ENCODE measurements at places on chromosomes 11 and 22. TPM values are rescaled to one million over a fixed set of nuclear protein-coding genes. Genes with fewer than 3 reads are reported as not detected.

SMIM38 gene
- total RNA-seq, result not detected

DNA sequence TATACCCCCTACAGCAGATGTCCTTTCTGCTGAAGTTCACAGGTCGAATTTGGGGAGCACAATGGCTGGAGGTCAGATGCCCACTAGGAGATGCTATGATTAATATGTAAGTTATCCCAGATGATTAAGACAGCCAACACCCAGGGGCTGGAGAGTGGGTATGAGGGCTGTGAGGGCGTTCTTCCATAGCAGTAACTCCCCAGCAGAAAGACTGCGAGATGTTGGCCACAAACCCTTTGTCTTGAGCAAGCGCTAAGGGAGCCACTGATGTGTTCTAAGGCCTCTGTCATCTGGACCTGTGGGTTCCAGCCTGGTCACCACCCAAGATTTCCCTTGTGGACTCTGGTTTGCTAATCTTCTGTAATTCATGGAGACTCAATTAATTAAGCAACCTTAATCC lies 77.6 kb downstream of the BMAL1 start:
- DNase-seq, result no peak

- no peak for DNase-seq
These were observed 98.2 kb upstream of the IGLL5 start for GRCh38 chr22:22789233-22789921.

DNA sequence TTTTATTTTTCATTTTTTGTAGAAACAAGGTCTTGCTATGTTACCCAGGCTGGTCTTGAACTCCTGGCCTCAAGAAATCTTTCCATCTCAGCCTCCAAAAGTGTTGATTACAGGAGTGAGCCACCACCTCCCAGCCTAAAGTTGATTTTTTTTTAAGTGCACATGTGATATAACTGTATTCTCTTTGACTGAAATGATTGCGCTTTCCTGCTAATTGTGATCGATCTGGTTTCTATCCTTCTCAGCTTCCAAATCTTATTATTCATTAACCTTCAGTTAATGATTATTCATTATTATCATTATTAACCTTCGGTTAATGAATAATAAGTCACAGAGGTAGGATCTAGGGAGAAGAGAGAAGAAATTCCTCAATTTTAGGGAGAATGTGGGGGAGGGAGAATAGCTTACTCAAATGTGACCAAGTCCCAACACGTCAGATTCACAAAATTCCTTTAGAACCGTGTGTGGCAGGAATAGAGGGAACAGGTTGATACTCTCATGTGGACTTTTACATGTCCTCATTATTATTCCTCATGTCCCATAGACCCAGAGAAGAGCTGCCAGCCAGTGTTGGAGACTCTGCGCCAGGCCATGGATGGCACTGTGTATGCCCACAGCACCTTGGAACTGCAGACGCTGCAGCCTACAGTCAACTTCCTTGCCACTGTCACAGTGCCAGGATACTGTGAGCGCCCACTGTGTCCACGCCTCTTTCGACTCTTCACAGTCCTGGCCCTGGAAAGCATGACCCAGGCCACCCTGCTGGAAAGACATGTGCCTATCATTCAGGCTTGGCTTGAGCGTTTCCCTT lies 47.1 kb downstream of the RRP8 start:
- no peak for DNase-seq

- no peak for DNase-seq
These were observed 86.7 kb downstream of the APOL5 start for GRCh38 chr22:35804421-35804820.

KCNC1 gene
- total RNA-seq, result 0.26 TPM

- peak; percentile 37 for DNase-seq
These were observed 67.4 kb downstream of the TP53I11 start for GRCh38 chr11:44883277-44883676.

GRCh38 chr11:557328-558132 lies 3.0 kb downstream of the LMNTD2 start:
- DNase-seq, result no peak

APOL1 gene
- 313 TPM for total RNA-seq

DNA sequence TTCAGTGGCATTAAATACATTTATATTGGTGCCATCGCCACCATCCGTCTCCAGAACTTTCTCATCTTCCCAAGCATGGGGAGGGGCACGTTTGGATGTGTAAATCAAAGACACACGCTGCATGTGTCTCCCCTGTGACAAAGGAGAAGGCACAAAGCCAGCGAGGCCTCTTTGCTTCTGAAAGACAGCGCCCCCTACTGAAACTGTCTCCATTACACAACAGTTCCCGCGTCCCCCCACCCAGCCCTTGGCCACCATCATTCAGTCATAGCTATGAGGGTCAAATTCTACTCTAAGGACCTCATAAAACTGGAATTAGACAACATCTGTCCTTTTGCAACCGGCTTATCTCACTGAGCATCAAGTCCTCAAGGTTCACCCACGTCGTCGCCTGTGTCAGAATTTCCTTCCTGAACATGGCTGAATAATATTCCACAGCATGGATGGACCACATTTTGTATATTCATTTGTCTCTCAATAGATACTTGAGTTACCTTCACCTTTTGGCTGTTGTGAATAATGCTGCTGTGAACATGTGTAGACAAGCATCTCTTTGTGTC lies 64.8 kb downstream of the IGF2 start:
- no peak for DNase-seq

GRCh38 chr11:60251485-60252212 lies 8.7 kb upstream of the MS4A4E start:
- DNase-seq, result peak; percentile 13

DNA sequence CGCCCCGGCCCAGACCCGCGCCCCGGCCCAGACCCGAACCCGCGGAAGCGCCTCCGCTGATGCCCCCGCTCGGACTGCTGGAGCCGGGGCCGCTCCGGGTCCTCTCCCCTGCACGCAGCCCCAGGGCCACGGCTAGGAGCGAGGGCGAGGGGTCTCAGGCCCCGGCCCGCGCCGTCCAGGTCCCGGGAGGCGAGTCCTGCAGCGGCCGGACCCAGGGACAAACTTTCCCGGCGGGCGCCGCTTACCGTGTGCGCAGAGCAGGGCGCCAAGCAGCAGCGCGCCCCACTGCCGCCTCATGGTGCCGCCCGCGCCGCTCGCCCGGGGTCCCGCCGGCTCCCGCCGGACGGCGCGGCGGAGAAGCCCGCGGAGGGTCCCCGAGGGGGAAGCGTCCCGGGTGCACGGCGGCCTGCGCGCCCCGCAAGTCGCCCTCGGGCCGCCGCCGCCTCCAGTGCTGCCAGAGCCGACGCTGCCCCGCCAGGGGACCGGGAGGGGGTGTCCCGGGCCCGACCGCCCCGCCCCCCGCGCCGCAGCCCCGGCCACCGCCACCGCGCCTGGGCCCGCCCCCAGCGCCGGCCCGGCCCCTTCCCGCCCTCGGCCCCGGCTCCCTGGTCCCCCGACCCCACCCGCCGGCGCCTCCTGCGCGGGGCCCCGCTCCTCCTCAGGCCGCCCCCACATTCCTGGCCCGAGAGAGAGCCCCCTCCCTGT lies at the start of gene LRP4:
LRP4 (minus strand) TSS at position 468 of the 705 bp plus-strand sequence; CDS start at position 297, 171 bp downstream.
- DNase-seq, result peak; percentile 66

- no peak for DNase-seq
These were observed at the start of gene MUC6 for GRCh38 chr11:1036303-1036923. TSS of gene MUC6 (minus strand) at chr11:1036718. CDS start at chr11:1036655, 63 bp downstream.

GRCh38 chr11:113531575-113532451 lies 56.6 kb upstream of the DRD2 start:
- no peak for DNase-seq

OR51I1 gene
- not detected for total RNA-seq

GRCh38 chr22:24156141-24156912 lies 25.0 kb upstream of the SUSD2 start:
- DNase-seq, result peak; percentile 29

NNMT gene
- total RNA-seq, result 52.7 TPM

DNA sequence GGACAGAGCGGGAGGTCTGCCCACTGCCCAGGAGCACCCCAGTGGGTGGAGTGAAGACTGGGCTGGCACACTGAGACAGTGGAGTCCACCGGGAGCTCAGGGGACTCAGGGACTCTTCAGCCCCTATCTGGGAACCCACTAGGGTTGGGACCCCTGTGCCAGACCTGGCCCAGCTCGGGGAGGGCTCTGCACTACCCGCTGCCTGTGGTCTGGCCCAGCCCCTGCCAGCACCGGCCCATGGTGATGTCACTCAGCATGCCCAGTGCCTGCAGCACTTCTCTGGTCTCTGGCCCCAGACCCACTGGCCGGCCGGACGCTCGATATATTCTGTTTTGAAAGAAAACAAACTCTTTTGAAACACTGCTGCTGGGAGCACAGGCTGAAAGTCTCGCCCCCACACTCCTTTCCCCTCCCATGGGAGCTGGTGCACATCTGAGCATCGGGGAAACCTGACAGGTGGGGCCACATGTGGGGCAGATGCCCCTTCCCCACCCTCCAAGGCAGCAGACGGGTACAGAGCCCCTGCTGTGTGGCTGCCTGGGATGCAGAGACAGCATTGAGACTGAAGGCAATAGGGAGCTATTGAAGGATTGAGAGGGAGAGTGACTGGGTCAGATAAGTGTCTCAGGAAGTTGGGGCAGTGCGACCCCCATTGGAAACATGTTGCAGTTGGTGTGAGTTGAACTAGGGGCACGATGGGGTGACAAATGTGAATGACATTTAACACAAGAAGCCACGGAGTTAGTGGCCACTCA lies 62.9 kb downstream of the MYEOV start:
- DNase-seq, result no peak

- peak; percentile 54 for DNase-seq
These were observed 418.5 kb upstream of the SYN3 start for GRCh38 chr22:33476716-33477115.

GRCh38 chr11:60972182-60973030 lies 926 bp downstream of the CD6 start:
- DNase-seq, result no peak

DNA sequence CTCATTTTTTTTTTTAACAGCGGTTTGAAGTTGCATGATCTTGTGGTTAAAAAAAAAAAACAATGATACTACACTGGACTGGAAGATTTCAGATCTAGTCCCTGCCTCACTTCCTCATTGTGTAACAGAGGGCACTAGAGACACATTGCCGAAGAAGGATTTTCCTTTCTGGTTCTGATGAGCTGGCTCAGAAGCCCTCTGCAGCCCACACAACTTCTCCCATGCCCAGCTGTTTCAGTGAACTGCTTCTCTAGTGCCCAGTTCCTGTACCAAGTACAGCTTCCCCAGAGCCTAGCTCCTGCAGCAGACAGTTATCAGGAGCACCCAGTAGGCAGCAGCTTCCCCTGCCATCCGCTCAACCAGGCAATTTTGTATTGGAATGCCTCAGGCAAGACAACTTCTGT lies 29.5 kb upstream of the ANO5 start:
- DNase-seq, result no peak

TMEM191C gene
- total RNA-seq, result 2.2 TPM

MS4A6A gene
- not detected for total RNA-seq

- no peak for DNase-seq
These were observed 1.2 kb downstream of the DYNC2H1 start for GRCh38 chr11:103110391-103110790.

OR5L1 gene
- total RNA-seq, result not detected

SMCO4 gene
- total RNA-seq, result 16.4 TPM

GRCh38 chr22:36206255-36206654 lies 4.6 kb upstream of the APOL4 start:
- no peak for DNase-seq

DNA sequence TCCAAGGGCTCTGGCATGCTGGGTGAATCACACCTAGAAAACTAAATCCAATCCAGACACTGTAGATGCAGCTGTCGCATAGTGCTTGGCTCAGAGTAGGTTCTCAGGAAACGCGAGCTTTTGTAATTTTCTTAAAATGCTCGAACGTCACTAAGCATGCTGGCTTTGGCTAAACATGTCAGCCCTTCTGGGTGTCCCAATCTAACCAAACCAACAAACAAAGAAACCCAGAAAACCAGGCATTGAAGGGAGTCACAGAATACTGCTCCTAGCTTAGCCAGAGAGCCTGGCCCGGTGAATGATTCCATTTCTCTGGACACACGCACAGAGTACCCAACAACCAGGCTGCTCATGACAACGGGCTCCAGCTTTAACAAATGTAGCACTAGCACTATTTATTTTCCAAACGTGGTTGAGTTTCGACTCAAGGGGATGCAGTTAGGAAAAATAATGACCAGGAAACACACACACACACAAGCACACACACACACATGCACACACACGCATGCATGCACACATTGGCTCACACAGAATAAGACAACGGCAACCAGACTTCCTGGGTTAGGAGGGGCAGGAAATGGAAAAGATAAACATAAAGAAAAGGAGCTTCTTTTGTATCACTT lies 492.6 kb downstream of the MIAT start:
- no peak for DNase-seq

- no peak for DNase-seq
These were observed 130.5 kb upstream of the ANO3 start for GRCh38 chr11:26201411-26201810.

P2RX3 gene
- not detected for total RNA-seq

DNA sequence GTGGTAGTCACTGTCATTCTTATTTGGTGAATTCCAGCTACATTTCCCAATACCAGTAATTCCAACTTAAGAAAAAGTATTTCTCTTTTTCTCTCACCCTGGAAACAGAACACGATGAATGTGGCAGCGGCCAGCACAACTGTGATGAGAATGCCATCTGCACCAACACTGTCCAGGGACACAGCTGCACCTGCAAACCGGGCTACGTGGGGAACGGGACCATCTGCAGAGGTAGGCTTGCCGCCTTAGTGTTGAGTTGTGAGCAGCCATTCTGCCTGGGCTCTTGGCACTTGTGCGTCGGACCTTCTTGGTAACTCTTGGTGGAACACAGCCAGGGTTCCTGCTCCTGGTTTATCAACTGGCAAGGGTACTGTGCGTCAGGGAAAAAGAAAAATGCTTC lies 559.8 kb downstream of the NELL1 start:
- no peak for DNase-seq

GRCh38 chr11:46066335-46066734 lies 54.9 kb downstream of the PHF21A start:
- no peak for DNase-seq

DNA sequence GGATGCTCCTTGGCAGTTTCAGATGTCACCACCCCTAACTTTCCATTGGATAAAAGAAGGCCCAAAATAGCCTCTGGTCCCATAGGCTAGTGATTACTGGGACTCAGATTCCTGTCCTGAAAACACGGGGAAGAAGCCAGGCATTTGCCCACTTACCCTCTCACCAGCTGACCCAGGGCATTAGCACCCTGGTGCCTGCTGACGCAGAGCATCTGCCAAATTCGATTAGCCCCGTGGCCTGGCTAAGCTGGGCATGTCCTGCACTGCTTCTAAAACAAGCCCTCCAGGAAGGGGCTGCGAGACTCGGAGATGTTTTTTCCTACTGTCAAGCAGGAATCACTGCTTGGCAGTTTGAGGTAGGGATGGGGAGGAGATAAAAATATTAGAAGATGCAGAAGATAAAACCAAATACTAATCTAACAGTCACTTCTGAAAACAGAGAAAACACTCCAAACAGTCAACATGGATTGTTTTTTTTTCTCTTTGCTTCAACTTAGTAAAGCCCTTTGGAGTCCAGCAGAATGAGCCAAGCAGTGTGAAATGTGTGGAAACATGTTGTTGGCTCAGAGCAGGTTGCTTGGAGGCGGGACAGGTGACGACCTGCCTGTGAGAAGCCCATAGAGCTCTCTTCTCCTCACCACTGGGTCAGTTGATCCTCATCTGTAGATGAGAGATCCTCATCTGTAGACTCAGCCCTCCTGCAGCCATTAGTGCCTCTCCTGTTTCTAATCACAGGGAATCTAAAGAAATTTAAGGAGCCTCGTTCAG lies 54.0 kb downstream of the BDNF start:
- no peak for DNase-seq

- DNase-seq, result peak; percentile 43
These were observed 9.9 kb downstream of the NARS2 start for GRCh38 chr11:78564490-78565467.
